ENCODE measurements at places on chromosomes 1 and 21.

GRCh38 chr1:66678146-66678545 is 74.1 kb upstream of the DYNLT5 start:
- DNase-seq, result no peak

- no peak for DNase-seq
Measured at GRCh38 chr1:44067266-44068250, 36.3 kb upstream of the SLC6A9 start.

DNA sequence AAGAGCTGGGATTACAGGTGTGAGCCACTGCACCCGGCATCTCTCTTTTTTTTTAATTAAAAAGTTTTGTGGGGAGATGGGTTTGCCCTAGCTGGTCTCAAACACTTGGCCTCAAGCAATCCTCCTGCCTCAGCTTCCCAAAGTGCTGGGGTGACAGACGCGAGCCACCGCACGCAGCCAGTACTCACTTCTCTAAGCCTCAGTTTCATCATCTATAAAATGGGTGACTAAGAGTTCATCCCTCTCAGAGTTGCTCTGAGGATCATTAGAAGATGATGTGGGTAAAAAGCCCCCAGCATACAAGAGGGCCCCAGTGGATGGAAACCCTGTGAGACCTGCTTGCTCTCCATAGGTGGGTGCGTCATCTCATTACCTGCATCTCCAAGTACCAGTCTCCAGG is 2.5 kb upstream of the CATSPER4 start:
- no peak for DNase-seq

DNA sequence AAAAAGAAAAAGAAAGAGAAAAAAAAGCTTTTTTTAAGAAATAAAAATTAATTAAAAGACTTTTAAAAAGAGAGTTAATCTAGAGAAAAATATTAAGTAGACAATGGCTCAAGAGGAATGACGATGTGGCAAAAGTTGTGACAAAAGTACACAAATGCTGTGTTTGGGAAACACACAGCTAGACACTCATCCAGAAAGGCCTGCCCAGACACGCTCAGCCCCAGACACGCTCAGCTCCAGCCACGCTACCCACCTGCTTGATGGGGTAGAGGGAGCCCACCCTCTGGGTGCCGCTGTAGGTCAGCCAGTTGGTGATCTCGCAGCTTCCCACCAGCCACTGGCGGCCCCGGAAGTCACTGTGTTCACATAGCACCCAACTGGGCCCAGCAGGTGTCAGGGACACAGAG is 10.2 kb downstream of the CD52 start:
- DNase-seq, result no peak

- DNase-seq, result peak; percentile 92
Measured at GRCh38 chr1:115545791-115546733, 95.7 kb upstream of the VANGL1 start.

DNA sequence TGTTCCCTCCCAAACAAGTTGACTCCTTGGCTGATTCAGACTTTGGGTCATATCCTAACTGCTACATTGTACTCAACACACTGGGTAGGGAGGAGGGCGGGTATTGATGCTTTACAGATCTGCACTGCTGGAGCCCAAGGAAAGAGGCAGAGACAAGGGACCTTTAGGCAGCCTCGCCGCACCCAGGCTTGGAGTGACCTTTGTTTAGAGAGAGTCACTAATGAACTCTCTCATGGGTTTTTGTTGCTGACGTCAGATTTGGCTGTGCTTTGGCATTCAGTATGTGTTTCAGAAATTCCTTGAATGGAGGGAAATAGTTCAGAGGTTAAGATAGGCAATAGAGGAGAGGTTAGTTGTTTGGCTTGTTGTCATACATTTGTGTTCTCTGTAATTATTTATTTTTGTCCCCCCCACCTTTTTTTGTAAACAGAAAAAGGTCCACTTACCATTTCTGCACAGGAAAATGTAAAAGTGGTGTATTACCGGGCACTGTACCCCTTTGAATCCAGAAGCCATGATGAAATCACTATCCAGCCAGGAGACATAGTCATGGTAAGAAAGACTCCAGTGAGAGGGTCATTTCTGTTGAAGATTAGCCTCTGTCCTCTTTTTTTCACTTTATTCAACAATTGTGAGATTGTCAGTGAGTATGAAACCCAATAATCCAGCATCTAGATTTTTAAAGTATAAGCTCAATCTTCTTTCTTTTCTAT is 116.1 kb downstream of the ATP5PO start:
- peak; percentile 31 for DNase-seq

Measured in fibroblast of the aortic adventitia (primary cell).